ENCODE measurements at places on chromosomes 3 and 15.

DNA sequence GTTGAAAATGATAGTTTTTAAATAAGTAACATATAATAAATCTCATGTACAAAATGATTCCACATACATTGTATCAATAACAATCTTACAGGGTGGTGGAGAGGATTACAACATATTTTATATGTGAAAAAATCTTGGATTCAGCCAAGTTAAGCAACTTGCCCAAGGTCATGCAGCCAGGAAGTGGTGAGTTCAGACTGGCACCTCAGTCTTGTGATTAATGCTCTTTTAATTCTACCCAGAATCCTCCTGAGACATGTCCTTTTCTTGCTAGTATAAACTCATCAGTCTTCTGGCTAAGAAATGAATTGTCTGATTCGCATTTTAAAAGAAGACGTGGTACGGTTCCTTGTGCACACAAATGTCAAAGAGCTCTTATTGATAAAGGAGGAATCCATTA lies 4.5 kb upstream of the MYRIP start:
- no peaks in the 10 kb centered on the region for H3K36me3 ChIP-seq
- H3K27ac ChIP-seq, result no peak overlapping the region
- H3K4me3 ChIP-seq, result no peak overlapping the region
- no peak for DNase-seq

GRCh38 chr3:52574056-52574965 lies 37.9 kb downstream of the UQCC5 start:
- no peaks in the 10 kb centered on the region for H3K36me3 ChIP-seq
- H3K4me3 ChIP-seq, result no peak overlapping the region
- no peaks in the 10 kb centered on the region for H3K4me1 ChIP-seq
- DNase-seq, result no peak
- H3K27ac ChIP-seq, result no peak overlapping the region
- no peaks in the 10 kb centered on the region for H3K27me3 ChIP-seq

DNA sequence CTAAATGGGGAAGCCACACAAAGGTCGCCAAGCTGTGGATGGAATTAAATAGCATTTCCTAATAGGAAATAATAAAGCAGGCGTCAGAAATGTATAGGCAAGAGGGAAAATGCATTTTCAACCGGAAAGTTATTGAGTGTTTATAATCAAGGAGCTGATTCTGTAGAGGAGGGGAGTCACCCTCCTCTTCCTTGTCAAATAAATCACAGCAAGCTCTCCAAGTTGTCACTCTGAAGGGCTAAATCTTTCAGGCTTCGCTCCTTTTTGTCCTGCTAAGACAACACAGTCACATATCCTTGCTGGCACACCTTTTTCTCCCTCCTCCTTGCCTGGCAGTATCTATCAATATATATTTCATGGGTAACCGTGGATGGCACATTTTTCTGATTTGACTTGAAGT lies 338.4 kb downstream of the SATB1 start:
- no peak overlapping the region for H3K27ac ChIP-seq
- H3K4me1 ChIP-seq, result no peaks in the 10 kb centered on the region
- DNase-seq, result no peak

DNA sequence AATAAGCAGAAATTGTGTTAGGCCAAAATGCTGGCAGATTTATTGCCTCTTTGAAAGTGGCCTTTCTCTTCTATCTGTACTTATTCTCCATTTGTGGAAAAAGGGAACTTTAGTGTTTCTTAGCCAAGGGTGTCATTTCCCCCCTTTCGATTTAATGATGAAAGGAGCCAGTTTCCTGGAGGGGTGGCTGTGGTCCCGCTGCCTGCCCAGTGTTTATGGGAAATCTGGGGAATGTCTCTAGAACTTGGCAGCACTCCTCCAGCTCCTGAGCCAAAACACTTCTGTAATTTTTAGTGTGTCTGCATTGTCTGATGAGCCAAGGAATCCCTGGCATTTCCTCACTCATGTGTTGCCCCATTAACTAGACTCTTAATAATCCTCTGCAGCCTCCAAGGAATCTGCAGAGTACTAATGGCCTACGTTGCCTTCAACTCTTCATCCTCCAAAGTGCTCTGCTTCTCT lies 448.8 kb downstream of the GRM7 start:
- H3K27me3 ChIP-seq, result no peaks in the 10 kb centered on the region
- no peak overlapping the region for H3K4me3 ChIP-seq
- H3K27ac ChIP-seq, result peak overlapping the region; percentile 17
- no peaks in the 10 kb centered on the region for H3K4me1 ChIP-seq
- no peak for DNase-seq
- no peaks in the 10 kb centered on the region for H3K36me3 ChIP-seq

DNA sequence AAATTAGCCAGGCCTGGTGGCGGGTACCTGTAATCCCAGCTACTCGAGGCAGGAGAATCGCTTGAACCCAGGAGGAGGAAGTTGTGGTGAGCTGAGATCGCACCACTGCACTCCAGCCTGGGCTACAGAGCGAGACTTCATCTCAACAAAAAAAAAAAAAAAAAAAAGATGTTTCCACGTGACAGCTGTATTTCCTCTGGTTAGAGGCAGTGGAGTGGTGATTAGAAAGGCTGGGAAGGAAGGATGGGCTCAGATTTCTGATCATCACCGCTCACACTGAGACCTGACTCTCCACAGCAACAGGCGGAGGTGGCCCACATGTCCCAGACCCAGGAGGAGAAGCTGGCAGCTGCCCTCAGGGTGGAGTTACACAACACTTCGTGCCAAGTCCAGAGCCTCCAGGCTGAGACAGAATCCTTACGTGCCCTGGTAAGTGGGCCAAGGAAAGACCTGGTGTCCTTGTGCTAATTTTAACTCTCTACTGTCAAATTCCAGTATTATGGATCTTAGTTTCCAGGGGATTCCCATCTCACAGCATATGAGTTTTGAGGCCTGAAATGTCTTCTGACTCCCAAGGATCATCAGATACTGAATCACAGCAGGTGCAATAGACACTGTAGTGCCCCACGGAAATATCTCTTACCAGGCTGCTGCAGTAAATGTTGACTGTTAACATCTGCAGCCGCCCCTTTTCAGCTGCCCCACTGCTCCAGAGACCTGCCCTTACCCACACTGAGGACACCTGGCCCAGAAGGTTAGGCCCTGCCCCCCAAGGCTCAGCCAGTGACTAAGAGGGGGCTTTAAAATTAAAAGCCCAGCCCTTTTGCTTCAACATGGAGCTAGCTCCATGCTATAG lies 66.9 kb downstream of the BFSP2 start:
- H3K27me3 ChIP-seq, result no peaks in the 10 kb centered on the region
- no peak for DNase-seq

- DNase-seq, result no peak
- H3K4me1 ChIP-seq, result no peaks in the 10 kb centered on the region
- H3K27me3 ChIP-seq, result no peaks in the 10 kb centered on the region
Measured at GRCh38 chr3:113758389-113759024, 11.7 kb downstream of the ATP6V1A start.

DNA sequence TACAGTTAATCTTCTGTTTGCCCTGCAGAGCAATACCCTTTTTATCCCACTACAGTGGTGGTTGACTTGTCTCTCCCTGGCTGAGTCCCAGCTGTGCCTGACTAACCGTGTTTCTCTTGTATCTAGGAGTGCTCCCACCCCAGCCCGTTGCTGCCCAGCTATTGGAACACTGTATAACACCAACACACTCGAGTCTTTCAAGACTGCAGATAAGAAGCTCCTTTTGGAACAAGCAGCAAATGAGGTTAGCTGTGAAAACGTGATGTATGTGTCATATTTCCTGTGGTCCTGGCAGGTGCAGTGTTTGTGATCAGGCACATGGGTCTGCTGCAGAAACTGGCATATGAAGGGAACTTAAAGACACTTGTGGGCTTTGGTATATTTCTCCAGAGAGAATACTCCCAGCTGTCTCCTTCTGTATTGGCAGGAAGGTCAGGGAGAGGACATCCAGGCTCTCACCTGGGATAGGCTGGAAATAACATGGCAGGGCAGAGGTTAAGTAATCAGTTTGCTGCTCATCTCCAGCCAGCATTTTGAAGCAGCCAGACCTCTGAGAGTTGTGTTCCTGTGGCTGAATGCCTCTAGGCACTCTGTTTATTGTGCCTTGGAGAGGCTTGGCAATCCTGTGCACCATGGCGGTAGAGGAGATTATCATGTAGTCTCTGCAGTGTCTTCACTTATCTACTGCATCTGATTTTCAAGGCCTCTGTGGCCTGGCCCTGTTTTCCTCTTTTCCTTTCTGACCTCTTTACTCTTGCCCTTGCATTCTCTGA lies 34.8 kb downstream of the ATG7 start:
- peaks cover 19% of the 10 kb centered on the region for H3K36me3 ChIP-seq
- no peaks in the 10 kb centered on the region for H3K27me3 ChIP-seq
- peak overlapping the region; percentile 23 for H3K27ac ChIP-seq
- no peak overlapping the region for H3K4me3 ChIP-seq

- H3K27me3 ChIP-seq, result no peaks in the 10 kb centered on the region
- no peak overlapping the region for H3K27ac ChIP-seq
- no peak overlapping the region for H3K4me3 ChIP-seq
Measured at GRCh38 chr3:121443456-121443855, 102.3 kb downstream of the POLQ start.

GRCh38 chr15:74251131-74251811 lies 15.1 kb downstream of the CCDC33 start:
- H3K4me1 ChIP-seq, result no peaks in the 10 kb centered on the region
- H3K27me3 ChIP-seq, result no peaks in the 10 kb centered on the region
- H3K36me3 ChIP-seq, result no peaks in the 10 kb centered on the region
- no peak overlapping the region for H3K4me3 ChIP-seq
- H3K27ac ChIP-seq, result no peak overlapping the region

- H3K27ac ChIP-seq, result no peak overlapping the region
- DNase-seq, result no peak
- H3K36me3 ChIP-seq, result no peaks in the 10 kb centered on the region
- no peaks in the 10 kb centered on the region for H3K27me3 ChIP-seq
- H3K4me3 ChIP-seq, result no peak overlapping the region
- peaks cover 6% of the 10 kb centered on the region for H3K4me1 ChIP-seq
Measured at GRCh38 chr15:45393851-45394250, 15.5 kb upstream of the GATM start.

DNA sequence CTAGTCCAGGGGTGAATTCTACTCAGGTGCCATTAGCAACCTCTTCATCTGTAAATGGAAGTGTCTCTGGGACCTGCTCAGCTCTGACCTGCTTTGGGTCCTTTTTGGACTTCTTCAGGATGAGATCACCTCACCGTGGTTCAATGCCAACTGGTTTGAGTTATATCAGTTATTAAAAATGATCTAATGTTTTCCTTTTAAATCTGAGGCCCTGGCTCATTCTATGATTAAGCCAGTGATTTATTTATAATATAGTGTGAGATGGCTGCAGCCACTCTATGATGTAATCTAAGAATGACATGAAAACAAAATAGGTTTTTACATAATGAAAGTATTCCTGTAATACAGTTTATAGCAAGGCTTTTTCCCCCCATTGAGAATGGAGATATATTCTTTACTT lies 79.4 kb downstream of the LPP start:
- no peaks in the 10 kb centered on the region for H3K36me3 ChIP-seq
- H3K4me1 ChIP-seq, result peaks cover 36% of the 10 kb centered on the region
- H3K4me3 ChIP-seq, result no peak overlapping the region
- no peaks in the 10 kb centered on the region for H3K27me3 ChIP-seq
- peak overlapping the region; percentile 67 for H3K27ac ChIP-seq

Measured in esophagus squamous epithelium (tissue), 5 donors.